WTC11 (cell line): ENCODE measurements at places on chromosomes 3 and 15. TPM values are rescaled to one million over a fixed set of nuclear protein-coding genes. Genes with fewer than 3 reads are reported as not detected.
A peak's percentile ranks its signal among the peaks of the same experiment; 100 is the strongest.

DNA sequence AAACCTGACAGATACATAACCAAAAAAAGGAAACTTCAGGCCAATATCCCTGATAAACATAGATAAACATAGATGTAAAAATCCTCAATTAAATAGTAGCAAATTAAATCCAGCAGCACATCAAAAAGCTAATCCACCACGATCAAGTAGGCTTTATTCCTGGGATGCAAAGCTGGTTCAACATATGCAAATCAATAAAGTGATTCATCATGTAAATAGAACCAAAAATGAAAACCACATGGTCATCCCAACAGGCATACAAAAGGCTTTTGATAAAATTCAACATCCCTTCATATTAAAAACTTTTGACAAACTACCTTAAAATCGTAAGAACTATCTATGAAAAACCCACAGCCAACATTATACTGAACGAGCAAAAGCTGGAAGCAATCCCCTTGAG is 882.2 kb downstream of the NTRK3 start:
- no peak for DNase-seq
- H3K27me3 ChIP-seq, result no peaks in the 10 kb centered on the region; the same call in 1 of the 2 replicates
- H3K36me3 ChIP-seq, result peaks cover 32% of the 10 kb centered on the region
- H3K4me1 ChIP-seq, result no peaks in the 10 kb centered on the region
- H3K27ac ChIP-seq, result no peak overlapping the region
- H3K4me3 ChIP-seq, result no peak overlapping the region

COL8A1 gene
- total RNA-seq, result 0.57 to 0.87 TPM (median 0.69 TPM) in 3 replicates

GRCh38 chr3:38643090-38643489 is 6.4 kb downstream of the SCN5A start:
- DNase-seq, result no peak
- no peaks in the 10 kb centered on the region for H3K36me3 ChIP-seq
- H3K27ac ChIP-seq, result no peak overlapping the region
- no peak overlapping the region for H3K4me3 ChIP-seq

DNA sequence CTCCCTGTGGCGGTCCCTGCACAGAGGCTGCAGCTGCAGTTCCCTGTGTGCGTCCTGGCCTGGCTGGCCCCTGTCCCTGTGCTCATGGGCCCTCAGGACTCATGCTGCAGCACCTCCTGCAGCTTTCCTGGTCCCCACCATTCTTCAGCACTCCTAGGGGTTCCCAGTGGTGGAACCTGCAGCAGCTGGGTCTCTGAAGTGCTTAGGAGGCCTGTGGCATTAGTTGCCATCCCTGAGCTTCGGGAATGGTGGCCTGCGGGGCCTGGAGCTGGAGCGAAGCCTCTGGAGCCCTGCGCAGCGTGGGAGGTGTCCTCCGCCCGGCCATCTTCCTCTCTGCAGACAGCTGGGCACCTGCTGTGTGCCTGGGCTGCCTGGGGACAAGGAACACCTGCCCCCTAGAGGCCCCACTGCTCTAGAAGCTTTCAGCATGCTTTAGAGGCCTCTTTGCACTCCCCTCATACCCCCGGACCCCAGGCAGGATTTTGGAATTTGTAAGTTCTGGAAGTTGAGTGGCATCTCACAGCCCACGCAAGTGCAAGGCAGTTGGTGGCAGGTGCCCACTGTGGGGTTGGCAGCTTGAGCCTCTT is 13.1 kb downstream of the PLXNA1 start:
- H3K36me3 ChIP-seq, result no peaks in the 10 kb centered on the region
- DNase-seq, result no peak
- H3K4me3 ChIP-seq, result no peak overlapping the region
- H3K27ac ChIP-seq, result no peak overlapping the region
- peaks cover 12% of the 10 kb centered on the region for H3K4me1 ChIP-seq

DNA sequence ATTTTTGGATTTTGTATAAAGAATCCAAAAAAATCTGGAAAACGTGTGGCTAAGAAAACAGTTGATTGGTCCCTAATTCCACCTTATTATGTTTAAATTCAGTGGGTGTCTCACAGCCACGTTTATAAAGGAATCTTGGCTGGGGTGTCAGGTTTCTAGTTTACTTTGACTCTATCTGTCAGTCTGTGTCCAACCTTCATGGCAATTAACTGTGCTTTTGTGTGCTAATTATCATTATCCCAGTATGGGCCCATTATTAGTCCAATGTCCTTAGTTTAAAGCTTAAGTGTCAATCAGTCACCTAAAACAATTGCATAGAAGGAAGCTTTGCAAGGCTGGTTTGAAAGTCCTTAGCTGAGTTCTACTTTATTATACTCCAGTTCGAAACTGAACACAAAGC is 3.7 kb upstream of the CNTN4 start:
- H3K4me1 ChIP-seq, result no peaks in the 10 kb centered on the region
- H3K27ac ChIP-seq, result no peak overlapping the region
- H3K36me3 ChIP-seq, result peaks cover 63% of the 10 kb centered on the region
- no peak for DNase-seq
- peaks cover 12% of the 10 kb centered on the region for H3K27me3 ChIP-seq
- no peak overlapping the region for H3K4me3 ChIP-seq

DNA sequence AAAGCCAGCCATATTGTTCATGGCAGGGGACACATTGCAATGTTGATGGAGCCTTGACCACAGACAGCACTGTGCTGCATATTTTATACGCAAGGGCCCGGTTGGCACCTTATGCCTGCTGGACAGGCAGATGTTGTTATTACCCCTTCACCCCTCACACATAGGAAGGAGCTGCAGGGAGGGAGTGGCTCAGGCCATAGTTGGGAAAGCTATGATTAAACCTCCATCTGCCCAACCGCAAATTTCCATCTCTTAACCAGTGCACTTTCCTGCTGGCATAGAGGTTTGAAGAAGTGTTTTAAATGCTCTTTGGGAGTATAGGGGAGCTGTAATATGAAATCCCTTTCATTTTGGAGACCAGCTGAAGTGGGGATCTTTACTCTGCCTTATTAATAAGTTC is 224.7 kb downstream of the CACNA2D3 start:
- H3K27me3 ChIP-seq, result no peaks in the 10 kb centered on the region
- no peak overlapping the region for H3K27ac ChIP-seq
- no peak overlapping the region for H3K4me3 ChIP-seq
- no peaks in the 10 kb centered on the region for H3K36me3 ChIP-seq

DNA sequence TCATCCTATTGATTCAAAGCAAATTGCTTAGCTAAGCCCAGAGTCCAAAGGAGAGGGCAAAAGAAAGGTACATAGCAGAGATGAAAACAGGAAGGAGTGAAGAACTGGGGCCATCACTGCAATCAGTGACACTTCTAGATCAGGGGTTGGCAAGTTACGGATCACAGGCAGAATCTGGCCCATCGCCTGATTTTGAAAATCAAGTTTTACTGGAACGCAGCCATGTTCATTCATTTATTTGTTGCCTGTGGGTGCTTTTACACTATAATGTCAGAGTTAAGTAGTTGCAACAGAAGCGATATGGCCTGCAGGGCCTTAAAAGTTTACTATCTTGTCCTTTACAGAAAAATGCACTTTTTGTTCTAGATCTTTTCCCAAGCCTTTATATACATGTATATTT is 271.7 kb upstream of the TOPAZ1 start:
- H3K4me3 ChIP-seq, result no peak overlapping the region
- DNase-seq, result no peak
- no peaks in the 10 kb centered on the region for H3K36me3 ChIP-seq
- peaks cover 66% of the 10 kb centered on the region for H3K4me1 ChIP-seq

LSAMP gene
- 3.6 to 5.9 TPM (median 5.7 TPM) in 3 replicates for total RNA-seq

DNA sequence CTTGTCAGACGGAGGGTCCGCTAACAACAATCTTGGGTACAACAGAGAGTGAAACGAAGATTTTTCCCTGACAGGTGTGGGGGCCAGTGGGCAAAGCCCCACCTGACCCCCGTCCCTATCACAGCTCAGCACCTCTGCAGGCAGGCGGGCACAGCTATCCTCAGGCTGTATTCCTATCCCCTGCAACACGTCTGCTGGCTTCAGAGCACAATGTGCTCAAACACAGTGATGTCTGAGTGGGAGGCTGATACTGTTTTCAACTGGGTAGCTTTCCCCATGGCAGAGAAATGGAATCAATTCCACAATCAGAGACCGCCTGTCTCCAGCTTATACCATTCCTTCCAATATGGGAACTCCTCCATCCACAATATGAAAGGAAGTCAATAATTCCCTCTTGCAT is 28.0 kb downstream of the TLE3 start:
- peaks cover 62% of the 10 kb centered on the region for H3K36me3 ChIP-seq
- H3K27ac ChIP-seq, result no peak overlapping the region
- H3K4me1 ChIP-seq, result peaks cover 6% of the 10 kb centered on the region

DNA sequence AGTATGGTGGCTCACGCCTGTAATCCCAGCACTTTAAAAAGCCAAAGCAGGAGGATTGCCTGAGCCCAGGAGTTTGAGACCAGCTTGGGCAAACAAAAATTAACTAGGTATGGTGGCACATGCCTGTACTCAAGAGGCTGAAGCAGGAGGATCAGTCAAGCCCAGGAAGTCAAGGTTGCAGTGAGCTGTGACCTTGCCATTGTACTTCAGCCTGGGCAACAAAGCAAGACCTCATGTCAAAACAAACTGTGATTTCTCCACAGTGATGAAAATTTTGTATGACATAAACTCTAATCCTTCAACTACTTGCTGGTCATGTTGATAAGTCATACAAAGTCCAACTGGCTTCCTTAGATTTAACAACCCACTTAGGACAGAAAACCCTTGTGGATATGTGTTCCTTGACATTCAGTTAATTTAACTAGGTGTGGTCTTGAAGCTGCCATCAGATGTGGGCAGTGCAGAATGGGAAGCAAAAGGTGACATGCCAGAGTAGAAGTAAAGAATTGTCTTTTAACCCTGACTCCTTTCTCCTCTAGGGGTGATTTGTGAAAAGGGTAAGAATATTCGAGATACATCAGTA is 263.3 kb downstream of the PTPRG start:
- no peak for DNase-seq
- H3K4me1 ChIP-seq, result peaks cover 61% of the 10 kb centered on the region
- H3K36me3 ChIP-seq, result peaks cover 11% of the 10 kb centered on the region
- no peak overlapping the region for H3K4me3 ChIP-seq
- H3K27ac ChIP-seq, result 0 out of 2 replicates have a peak overlapping the region, but pooled peaks have one; percentile 47

GRCh38 chr3:118186051-118186450 is 848.6 kb downstream of the IGSF11 start:
- no peak overlapping the region for H3K27ac ChIP-seq
- DNase-seq, result no peak
- H3K4me3 ChIP-seq, result no peak overlapping the region
- no peaks in the 10 kb centered on the region for H3K36me3 ChIP-seq
- H3K27me3 ChIP-seq, result no peaks in the 10 kb centered on the region
- no peaks in the 10 kb centered on the region for H3K4me1 ChIP-seq

STAC gene
- 5.5 to 6.4 TPM (median 5.6 TPM) in 3 replicates for total RNA-seq

GOLGA8T gene
- total RNA-seq, result 0.78 to 1.0 TPM (median 0.92 TPM) in 3 replicates

GRCh38 chr3:63639806-63640205 is 12.7 kb upstream of the SNTN start:
- no peak overlapping the region for H3K27ac ChIP-seq
- peaks cover 14% of the 10 kb centered on the region for H3K4me1 ChIP-seq
- DNase-seq, result no peak
- no peaks in the 10 kb centered on the region for H3K27me3 ChIP-seq
- no peak overlapping the region for H3K4me3 ChIP-seq

DIPK2A gene
- 28.0 to 35.1 TPM (median 28.9 TPM) in 3 replicates for total RNA-seq

GRCh38 chr15:41881920-41882688 is 11.7 kb downstream of the SPTBN5 start:
- no peak overlapping the region for H3K27ac ChIP-seq
- peaks cover 33% of the 10 kb centered on the region for H3K27me3 ChIP-seq
- no peaks in the 10 kb centered on the region for H3K36me3 ChIP-seq
- peaks cover 8% of the 10 kb centered on the region for H3K4me1 ChIP-seq

TMEM108 gene
- 10.2 to 14.7 TPM (median 12.9 TPM) in 3 replicates for total RNA-seq

DNA sequence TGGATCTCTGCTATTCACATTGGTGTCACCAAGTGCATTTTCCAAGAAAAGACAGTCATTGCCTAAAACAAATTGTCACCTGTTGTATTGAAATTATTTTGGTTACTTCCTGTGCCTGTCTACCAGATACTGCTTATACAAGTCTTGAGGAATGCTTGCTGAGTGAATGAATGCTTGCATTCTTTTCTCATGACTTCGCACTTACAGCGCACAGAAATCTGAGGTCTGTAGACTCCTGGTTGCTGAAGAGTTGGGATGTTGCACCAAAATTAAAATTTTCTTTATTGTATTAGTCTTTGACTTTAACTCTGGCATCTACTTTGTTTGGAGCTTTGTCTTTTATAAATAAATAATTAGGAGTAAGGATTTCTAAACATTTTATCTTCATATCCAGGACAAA is 28.4 kb downstream of the SH3GL3 start:
- peaks cover 27% of the 10 kb centered on the region for H3K4me1 ChIP-seq
- H3K27ac ChIP-seq, result no peak overlapping the region
- no peaks in the 10 kb centered on the region for H3K27me3 ChIP-seq
- DNase-seq, result no peak
- peaks cover 5% of the 10 kb centered on the region for H3K36me3 ChIP-seq

ITGB5 gene
- total RNA-seq, result 292 to 339 TPM (median 296 TPM) in 3 replicates

- H3K27me3 ChIP-seq, result no peaks in the 10 kb centered on the region
Observed at GRCh38 chr3:18559331-18559842, 134.2 kb upstream of the SATB1 start.

TIPARP gene
- 5.0 to 5.6 TPM (median 5.1 TPM) in 3 replicates for total RNA-seq

DNA sequence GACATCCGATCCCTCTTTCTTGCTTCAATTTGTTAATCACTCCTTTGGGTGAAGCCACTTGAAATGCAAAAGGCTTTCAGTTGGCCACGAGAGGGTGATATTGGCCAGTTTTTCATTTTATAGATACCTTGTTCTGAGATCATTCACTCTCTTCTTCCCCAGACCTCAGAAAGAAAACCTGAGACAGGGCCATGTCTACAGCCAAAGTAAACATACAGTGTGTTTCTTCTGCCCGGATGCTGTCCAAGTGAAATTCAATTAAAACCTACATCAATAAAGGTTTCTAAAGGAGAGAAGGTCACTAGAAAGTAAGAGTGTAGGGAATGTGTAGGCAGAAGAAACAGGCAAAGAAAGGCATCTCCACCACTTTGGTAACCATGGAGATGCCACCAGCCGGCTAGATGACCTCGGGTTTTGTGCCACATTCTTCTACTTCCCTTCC is 39.5 kb upstream of the FMN1 start:
- no peak overlapping the region for H3K4me3 ChIP-seq
- H3K27ac ChIP-seq, result no peak overlapping the region
- no peak for DNase-seq
- H3K27me3 ChIP-seq, result no peaks in the 10 kb centered on the region

DNA sequence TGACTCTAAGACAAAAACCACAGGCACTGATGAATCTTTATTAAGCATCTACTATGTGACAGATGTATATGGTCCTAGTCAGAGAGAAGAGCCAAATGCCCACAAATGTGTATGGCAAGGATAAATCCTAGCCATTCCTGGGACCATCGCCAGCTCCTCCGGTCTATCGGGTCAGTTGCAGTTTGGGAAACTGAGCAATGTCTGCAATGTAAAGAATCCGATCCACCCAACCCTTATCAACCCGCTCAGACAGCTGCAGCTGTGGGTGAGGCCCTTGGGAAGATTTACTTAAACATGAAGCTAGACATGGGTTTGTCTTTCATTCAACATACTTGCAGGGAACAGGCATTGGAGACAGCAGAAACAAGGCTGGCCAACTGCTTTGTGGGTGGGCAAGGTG is 40.5 kb upstream of the CDV3 start:
- no peaks in the 10 kb centered on the region; the same call in 1 of the 2 replicates for H3K27me3 ChIP-seq
- H3K4me1 ChIP-seq, result peaks cover 6% of the 10 kb centered on the region
- no peak overlapping the region for H3K27ac ChIP-seq
- H3K36me3 ChIP-seq, result peaks cover 3% of the 10 kb centered on the region
- H3K4me3 ChIP-seq, result no peak overlapping the region
- no peak for DNase-seq

LCTL gene
- total RNA-seq, result 2.2 to 3.2 TPM (median 3.0 TPM) in 3 replicates

- H3K4me3 ChIP-seq, result no peak overlapping the region
- H3K27me3 ChIP-seq, result no peaks in the 10 kb centered on the region
- H3K4me1 ChIP-seq, result peaks cover 51% of the 10 kb centered on the region
- H3K36me3 ChIP-seq, result 0 out of 2 replicates have a peak, but pooled peaks cover 3% of the 10 kb centered on the region
- no peak for DNase-seq
Observed at GRCh38 chr3:5134019-5134391, 11.9 kb downstream of the ARL8B start.

ADGRG7 gene
- total RNA-seq, result not detected in 3 replicates
